HepG2 (cell line): ENCODE measurements at places on chromosomes 6 and 20.

GRCh38 chr6:167420858-167421766, 96.2 kb downstream of the TTLL2 start:
- peak overlapping the region; percentile 66 for H3K27ac ChIP-seq
- H3K4me3 ChIP-seq = peak overlapping the region; percentile 26; the same call in 1 of the 2 replicates
- H3K36me3 ChIP-seq = no peaks in the 10 kb centered on the region; the same call in 2 of the 3 replicates
- peak; percentile 84 for DNase-seq
- H3K27me3 ChIP-seq = no peaks in the 10 kb centered on the region

DNA sequence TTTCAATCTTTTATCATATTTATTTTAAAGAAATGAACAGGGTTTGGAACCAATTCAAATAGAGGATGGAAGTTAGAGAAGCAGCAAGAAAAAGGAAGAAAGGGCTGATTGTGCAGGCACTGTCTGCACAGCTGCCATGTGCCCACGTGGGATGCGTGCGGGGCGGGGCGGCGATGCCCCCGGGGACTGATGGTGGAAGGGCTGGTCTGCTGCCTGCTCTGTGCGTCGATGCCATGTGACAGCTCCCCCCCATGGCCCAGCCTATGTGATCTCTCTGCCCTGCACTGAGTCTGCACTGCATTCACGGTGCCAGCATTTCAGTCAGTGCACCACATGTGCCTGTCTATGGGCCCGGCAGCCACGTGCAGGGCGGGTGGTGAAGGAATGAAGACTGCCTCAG, 96.4 kb downstream of the IRF4 start:
- DNase-seq = no peak
- H3K4me1 ChIP-seq = no peaks in the 10 kb centered on the region
- H3K27me3 ChIP-seq = no peaks in the 10 kb centered on the region
- no peaks in the 10 kb centered on the region for H3K36me3 ChIP-seq
- no peak overlapping the region for H3K27ac ChIP-seq

DNA sequence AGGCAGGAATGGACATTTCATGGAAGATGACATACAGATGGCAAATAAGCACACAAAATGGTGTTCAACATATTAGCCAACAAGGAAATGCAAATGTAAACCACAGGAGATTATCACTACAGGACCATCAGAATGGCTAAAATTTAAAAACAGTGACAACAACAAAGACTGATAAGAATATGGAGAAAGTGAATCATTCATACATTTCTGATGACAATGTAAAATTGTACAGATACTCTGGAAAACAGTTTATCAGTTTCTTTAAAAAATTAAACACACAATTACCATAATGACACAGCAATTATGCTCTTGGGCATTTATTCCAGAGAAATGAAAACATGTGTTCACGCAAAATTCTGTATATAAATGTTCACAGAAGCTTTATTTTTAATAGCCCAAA, 105.8 kb upstream of the RUNX2 start:
- no peak for DNase-seq
- H3K27ac ChIP-seq = no peak overlapping the region
- H3K4me1 ChIP-seq = no peaks in the 10 kb centered on the region

GRCh38 chr6:136525586-136526195, 24.5 kb downstream of the MAP7 start:
- no peak for DNase-seq
- H3K36me3 ChIP-seq = no peaks in the 10 kb centered on the region
- no peaks in the 10 kb centered on the region; the same call in 1 of the 2 replicates for H3K27me3 ChIP-seq
- H3K27ac ChIP-seq = no peak overlapping the region
- no peak overlapping the region for H3K4me3 ChIP-seq

DNA sequence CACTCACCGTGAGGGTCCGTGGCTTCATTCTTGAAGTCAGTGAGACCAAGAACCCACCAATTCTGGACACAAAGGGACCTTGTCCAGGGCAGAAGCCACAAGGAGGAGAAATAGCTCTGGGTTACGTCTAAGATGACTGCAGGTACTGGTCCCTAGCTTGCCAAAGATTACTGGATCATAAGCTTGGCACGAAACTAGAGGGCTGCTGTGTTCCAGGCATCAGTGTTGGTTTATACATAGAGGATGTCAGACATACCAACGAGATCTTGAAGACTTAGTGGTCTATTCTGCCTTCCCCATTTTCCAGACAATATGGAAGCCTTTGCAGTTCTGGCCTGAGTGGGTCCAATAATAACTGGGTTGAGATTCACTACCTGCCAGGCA, 175.7 kb downstream of the TBX18 start:
- no peak for DNase-seq
- no peaks in the 10 kb centered on the region for H3K36me3 ChIP-seq
- H3K4me1 ChIP-seq = no peaks in the 10 kb centered on the region
- H3K4me3 ChIP-seq = no peak overlapping the region
- no peak overlapping the region for H3K27ac ChIP-seq

DNA sequence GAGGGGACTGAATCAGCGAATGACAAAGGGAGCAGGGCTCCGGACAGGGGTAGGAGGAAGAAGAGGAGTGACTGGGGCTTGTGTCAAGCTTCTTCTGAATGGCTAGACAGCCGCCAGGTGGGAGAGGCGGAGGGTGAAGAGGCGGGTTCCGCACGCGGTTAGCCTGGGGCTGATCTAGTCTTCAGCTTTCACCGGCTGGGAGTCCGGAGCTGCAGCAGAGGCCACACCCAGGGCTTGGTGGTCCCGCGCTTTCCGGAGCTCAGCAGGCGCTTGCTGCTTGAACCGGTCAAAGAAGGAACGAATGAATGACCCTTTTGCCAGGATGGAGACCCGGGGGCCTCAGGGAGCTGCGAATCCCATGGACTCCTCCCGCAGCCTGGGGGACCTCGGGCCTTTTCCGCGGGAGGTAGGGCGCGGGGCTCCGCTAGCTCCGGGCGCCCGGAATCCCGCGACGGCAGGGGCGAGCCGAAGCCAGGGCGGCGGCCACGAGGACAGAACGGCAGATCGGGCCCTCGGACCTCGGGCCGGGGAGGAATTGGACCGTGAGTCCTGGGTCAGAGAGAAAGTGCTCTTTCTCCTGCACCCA, at the start of gene C6orf141:
Gene C6orf141 (plus strand): TSS at position 177 of the 586 bp plus-strand sequence. CDS start 125 bp downstream, at position 302.
- peaks cover 28% of the 10 kb centered on the region for H3K4me1 ChIP-seq
- H3K27me3 ChIP-seq = peaks cover 22% of the 10 kb centered on the region
- DNase-seq = no peak
- H3K27ac ChIP-seq = no peak within 1 kb of the TSS
- peak within 1 kb of the TSS; percentile 37 for H3K4me3 ChIP-seq

DNA sequence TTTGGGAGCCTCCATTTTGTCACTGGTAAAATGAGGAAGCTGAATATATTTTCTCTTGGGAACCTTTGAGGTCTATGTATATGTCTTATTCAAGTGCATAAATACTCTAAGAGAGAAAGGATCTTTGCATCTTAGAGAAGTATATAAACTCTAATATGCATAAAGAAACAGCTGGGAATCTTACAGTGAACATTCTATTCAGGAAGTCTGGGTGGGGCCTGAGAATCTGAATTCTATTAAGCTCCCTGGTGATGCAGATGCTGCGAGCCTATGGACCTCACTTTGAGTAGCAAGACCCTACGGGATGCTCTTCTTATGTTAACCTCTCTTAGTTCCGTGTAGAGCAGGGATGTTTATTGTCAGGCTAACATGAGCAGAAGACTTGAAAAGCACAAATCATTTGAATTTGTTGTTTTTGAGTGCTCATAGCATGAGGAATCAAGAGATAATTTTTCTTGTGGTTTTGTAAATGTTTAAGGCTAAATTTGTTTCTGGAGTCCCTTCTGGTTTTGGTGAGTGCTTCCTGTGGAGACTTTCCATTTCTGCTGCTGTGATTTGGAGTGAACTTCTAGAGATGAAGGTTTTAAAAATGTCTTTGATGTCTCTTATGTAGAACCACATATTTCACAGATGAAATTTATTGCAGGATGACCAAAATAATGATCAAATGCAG, 281.2 kb upstream of the JAG1 start:
- no peaks in the 10 kb centered on the region for H3K27me3 ChIP-seq
- peaks cover 15% of the 10 kb centered on the region for H3K4me1 ChIP-seq
- H3K27ac ChIP-seq = no peak overlapping the region
- no peaks in the 10 kb centered on the region for H3K36me3 ChIP-seq
- DNase-seq = no peak
- H3K4me3 ChIP-seq = no peak overlapping the region

DNA sequence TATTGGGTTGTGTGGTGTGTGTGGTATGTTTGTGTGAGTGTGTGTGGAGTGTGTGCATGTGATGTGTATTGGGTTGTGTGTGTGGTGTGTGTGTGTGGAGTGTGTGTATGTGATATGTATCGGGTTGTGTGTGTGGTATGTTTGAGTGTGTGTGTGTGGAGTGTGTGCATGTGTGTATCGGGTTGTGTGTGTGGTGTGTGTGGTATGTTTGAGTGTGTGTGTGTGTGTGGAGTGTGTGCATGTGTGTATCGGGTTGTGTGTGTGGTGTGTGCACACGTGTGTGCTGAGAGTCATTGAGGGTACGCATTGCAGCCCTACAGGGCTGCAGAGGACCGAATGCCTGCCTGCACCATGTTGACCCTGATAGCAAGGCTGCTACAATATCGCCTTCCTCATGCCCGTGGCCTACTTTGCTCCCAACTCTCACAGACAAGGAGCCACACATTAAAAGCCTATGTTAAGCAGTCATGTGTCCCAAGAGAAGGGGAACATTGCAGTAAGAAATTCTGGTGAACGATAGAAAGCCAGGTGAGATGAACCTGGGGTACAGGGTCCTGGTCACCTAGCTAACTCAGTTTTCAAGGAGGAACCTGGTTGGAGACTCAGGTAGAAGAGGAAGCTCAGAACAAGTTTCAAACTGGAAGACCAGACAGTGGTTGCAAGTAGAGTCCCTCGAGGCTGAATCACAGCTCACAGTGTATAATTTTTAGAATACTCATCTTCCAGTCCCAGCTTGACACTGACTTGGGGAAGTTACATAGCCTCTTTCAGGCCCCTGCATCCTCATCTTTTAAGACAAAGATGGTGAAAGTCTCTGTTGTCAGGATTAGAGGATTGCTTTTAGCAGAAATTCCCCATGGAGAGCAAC, 45.7 kb upstream of the TMEM170B start:
- peaks cover 56% of the 10 kb centered on the region for H3K4me1 ChIP-seq
- H3K36me3 ChIP-seq = no peaks in the 10 kb centered on the region
- H3K4me3 ChIP-seq = no peak overlapping the region
- H3K27me3 ChIP-seq = no peaks in the 10 kb centered on the region
- DNase-seq = no peak
- no peak overlapping the region for H3K27ac ChIP-seq

DNA sequence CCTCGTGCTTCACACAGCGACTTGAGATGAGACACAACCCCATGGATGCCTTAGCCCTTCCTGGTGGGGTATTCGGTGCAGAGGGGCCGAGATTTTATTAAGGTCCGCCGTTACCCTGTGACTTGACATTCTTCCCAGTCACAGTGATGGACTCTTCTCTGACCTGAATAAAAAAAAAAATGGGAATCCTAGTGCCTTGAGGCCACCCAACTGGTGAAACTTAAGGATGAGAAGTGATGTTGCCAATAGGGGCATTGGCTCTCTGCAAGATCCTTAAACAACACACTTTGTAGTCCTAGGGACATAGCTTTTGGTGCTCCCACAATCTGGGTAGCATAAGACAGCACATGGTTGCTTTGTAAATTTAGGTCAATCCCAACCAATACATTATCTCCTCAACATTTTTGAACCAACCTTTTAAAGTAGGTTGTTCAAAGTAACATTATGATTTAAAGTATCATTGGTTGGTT, 814 bp upstream of the ADNP start:
- H3K36me3 ChIP-seq = peaks cover 54% of the 10 kb centered on the region
- no peak overlapping the region for H3K4me3 ChIP-seq
- peak overlapping the region; percentile 78 for H3K27ac ChIP-seq
- no peaks in the 10 kb centered on the region for H3K27me3 ChIP-seq
- peaks cover 28% of the 10 kb centered on the region for H3K4me1 ChIP-seq

GRCh38 chr6:90347411-90347851, 50.8 kb upstream of the BACH2 start:
- H3K4me3 ChIP-seq = no peak overlapping the region
- H3K27me3 ChIP-seq = no peaks in the 10 kb centered on the region
- H3K27ac ChIP-seq = no peak overlapping the region
- no peak for DNase-seq

DNA sequence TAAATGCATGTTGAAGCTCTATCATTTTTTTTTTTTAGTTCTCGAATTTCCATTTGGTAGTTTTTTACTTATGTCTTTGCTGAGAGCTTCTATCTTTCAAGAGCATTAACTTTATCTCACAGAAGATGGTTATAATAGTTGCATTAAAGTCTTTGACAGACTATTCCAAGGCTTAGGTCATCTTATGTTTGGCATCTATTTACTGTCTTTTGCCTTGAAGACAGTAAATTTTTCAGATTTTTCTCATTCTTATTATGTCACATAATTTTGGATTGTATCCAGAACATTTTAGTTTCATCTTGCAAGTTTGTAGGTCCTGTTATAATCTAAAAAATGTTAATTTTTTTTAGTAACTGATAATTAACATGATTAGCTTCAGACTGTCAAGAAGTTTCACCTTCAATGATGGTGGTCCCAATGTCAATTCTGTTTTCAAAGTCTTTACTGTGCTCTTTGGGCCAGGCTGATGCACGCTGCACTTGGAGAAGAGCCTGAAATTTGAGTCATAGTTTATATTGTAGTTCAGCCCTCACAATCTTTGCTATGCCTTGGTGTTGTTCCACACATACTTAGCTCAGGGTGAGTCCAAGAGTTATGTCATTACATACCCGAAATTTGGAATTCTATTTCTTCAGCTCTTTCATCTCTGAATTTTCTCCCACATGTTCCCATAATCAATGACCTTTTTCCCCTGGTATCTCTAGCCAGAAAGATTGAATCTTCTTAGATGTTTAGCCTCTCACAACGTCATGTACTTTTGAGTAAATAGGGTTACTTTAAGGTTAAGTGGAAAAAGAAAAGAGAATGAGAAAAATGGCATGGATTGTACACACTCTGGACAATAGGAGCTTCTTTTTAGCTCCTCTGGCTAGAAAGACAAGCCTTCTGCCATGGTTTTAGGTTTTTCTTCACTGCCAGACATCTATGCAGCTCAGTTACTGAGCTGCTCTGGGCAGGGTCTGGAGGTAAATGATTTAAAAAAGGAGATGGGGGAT, 110.3 kb upstream of the BTBD3 start:
- H3K27me3 ChIP-seq = no peaks in the 10 kb centered on the region
- no peaks in the 10 kb centered on the region for H3K36me3 ChIP-seq
- no peaks in the 10 kb centered on the region for H3K4me1 ChIP-seq

- H3K4me3 ChIP-seq = no peak overlapping the region
- H3K4me1 ChIP-seq = no peaks in the 10 kb centered on the region
- no peak for DNase-seq
- H3K27me3 ChIP-seq = no peaks in the 10 kb centered on the region
- H3K36me3 ChIP-seq = no peaks in the 10 kb centered on the region
- H3K27ac ChIP-seq = no peak overlapping the region
These were observed 319.1 kb upstream of the NT5E start for GRCh38 chr6:85130743-85131142.

DNA sequence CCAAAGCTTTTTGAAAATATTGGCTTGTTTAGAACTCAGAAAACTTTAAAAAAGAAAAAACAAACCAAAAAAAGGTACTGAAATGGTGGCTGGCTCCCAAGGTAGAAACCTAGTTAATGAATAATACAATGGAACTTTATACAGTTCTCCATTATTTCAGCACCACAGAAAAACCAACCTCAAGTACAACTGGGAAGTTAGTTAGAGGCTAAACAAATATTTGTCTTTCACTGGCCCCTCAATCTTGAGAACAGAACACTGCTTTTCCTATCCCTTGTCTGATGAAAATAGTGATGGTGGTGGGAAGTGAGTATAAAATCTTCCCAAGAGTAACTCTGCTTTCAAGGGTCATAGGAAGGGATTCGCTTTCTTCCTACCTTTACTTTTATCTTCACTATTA, 126.5 kb downstream of the REV3L start:
- peak; percentile 68 for DNase-seq
- H3K36me3 ChIP-seq = peaks cover 21% of the 10 kb centered on the region; the same call in 2 of the 3 replicates
- peak overlapping the region; percentile 46 for H3K27ac ChIP-seq
- peaks cover 24% of the 10 kb centered on the region for H3K4me1 ChIP-seq
- H3K27me3 ChIP-seq = no peaks in the 10 kb centered on the region

- H3K36me3 ChIP-seq = no peaks in the 10 kb centered on the region
- no peak for DNase-seq
- no peak overlapping the region for H3K27ac ChIP-seq
These were observed 261.4 kb downstream of the LRFN2 start for GRCh38 chr6:40325791-40326190.
